ENCODE measurements at places on chromosomes 13 and 19.

DNA sequence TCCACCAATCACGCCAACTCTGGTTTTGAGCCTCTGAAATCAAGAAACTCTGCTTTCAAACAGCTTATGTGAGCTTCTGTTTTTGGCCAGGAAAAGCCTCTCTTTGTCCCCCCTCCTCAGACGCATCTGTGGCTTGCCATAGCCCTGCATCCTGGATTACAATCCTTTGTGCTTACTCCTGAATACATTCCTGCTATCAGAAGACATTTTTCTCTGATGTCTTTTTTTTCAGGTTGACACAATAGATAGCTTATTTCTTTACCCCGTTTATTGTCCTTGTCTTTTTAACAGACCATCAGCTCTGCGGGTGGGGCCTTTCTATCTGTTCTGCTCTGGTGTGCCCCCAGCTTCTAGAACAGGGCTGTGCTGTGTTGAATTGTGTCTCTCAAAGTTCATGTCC, 11.0 kb downstream of the PNMA8B start:
- H3K4me1 ChIP-seq = no peaks in the 10 kb centered on the region
- H3K4me3 ChIP-seq = no peak overlapping the region
- H3K27me3 ChIP-seq = peaks cover 53% of the 10 kb centered on the region
- no peak overlapping the region for H3K27ac ChIP-seq
- H3K36me3 ChIP-seq = no peaks in the 10 kb centered on the region

- H3K4me3 ChIP-seq = peak overlapping the region; percentile 58
- peak overlapping the region; percentile 60 for H3K27ac ChIP-seq
- H3K27me3 ChIP-seq = peaks cover 4% of the 10 kb centered on the region
- DNase-seq = no peak
- H3K36me3 ChIP-seq = no peaks in the 10 kb centered on the region
These were observed 2.5 kb downstream of the PROZ start for GRCh38 chr13:113160983-113161382.

GRCh38 chr13:41193469-41193868, 900 bp downstream of the KBTBD7 start:
- H3K36me3 ChIP-seq = peaks cover 33% of the 10 kb centered on the region
- peak overlapping the region; percentile 91 for H3K27ac ChIP-seq
- no peaks in the 10 kb centered on the region for H3K27me3 ChIP-seq
- H3K4me1 ChIP-seq = peaks cover 36% of the 10 kb centered on the region
- H3K4me3 ChIP-seq = peak overlapping the region; percentile 85

GRCh38 chr13:42611086-42611779, 37.3 kb downstream of the TNFSF11 start:
- peaks cover 8% of the 10 kb centered on the region for H3K27me3 ChIP-seq
- peaks cover 4% of the 10 kb centered on the region for H3K36me3 ChIP-seq
- no peak overlapping the region for H3K4me3 ChIP-seq
- H3K27ac ChIP-seq = peak overlapping the region; percentile 13

GRCh38 chr13:21364916-21365315, 94.2 kb downstream of the ZDHHC20 start:
- H3K4me1 ChIP-seq = peaks cover 7% of the 10 kb centered on the region
- H3K27ac ChIP-seq = no peak overlapping the region
- no peak for DNase-seq
- H3K4me3 ChIP-seq = no peak overlapping the region

DNA sequence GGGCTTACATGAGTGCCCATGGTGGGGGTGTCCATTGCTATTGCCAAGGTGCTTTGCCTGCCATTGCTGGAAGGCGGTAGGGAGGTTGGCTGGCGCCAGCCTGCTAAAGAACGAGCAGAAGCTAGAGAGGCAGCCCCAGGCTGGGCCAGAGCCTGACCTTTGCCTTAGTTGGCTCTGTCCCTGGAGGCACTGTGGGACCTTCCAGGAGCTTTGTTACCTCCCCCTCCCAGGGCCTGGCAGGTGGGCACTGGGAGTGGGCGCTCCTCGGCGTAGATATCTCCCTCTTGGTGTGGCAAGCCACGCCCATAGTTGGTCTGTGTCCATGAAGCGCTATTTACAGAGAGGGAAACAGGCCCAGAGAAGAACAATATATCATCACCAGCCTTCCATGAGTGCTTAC, 2.3 kb upstream of the SLC25A42 start:
- no peak overlapping the region for H3K4me3 ChIP-seq
- no peak overlapping the region for H3K27ac ChIP-seq
- H3K4me1 ChIP-seq = peaks cover 19% of the 10 kb centered on the region
- DNase-seq = no peak
- peaks cover 17% of the 10 kb centered on the region for H3K36me3 ChIP-seq

DNA sequence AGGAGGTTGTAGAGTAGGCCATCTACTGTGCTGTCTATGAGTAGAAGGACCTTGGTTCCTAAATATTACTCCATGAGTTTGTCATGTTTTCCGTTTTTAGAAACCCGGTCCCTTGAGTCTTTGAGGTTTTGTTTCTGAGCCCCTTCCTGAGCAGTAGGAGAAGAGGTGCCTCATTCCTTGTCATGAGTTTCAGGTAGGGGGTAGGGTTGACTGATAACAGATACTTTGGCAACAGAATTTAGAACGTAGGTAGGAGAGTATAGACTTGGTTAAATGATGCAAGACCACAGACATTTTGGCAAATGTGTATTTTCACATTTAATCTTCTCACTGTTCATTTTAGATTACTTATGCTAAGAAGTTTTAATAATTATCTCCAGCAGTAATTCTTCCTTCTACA, 24.6 kb downstream of the LMO7 start:
- H3K27ac ChIP-seq = no peak overlapping the region
- no peak for DNase-seq
- no peaks in the 10 kb centered on the region for H3K4me1 ChIP-seq
- no peak overlapping the region for H3K4me3 ChIP-seq
- no peaks in the 10 kb centered on the region for H3K36me3 ChIP-seq

DNA sequence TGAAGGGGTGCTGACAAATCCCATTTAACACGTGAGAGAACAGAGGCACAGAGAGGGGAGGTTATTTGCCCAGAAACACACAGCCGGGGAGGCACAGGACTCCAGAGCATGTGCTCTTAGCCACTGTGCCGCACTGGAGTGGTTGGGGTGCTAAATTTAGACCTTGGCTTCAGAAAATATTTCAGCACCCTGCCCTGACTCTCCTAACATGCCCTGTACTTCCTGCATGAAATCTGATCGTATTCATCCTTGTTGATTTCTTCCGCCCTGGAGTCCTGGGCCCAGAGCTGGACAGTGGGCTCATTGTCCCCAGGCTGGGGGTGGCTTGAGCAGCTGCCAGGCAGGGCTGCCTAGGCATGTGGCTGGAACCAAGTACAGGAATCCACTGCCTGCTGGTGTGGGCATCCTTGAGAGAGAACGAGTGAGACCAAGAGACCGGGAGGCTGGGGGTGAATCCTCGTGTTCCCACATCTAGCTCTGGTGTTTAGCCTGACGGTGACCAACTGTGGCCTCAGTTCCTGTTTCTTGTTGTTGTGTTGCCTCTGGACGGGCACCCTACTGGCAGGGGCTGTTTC, 5.3 kb downstream of the SLC27A1 start:
- H3K36me3 ChIP-seq = no peaks in the 10 kb centered on the region
- peaks cover 9% of the 10 kb centered on the region for H3K4me1 ChIP-seq
- H3K27ac ChIP-seq = no peak overlapping the region
- peaks cover 3% of the 10 kb centered on the region for H3K27me3 ChIP-seq
- no peak overlapping the region for H3K4me3 ChIP-seq

- no peaks in the 10 kb centered on the region for H3K27me3 ChIP-seq
- no peak overlapping the region for H3K4me3 ChIP-seq
- no peak overlapping the region for H3K27ac ChIP-seq
- peaks cover 33% of the 10 kb centered on the region for H3K4me1 ChIP-seq
These were observed 12.3 kb downstream of the TPT1 start for GRCh38 chr13:45328661-45329111.

DNA sequence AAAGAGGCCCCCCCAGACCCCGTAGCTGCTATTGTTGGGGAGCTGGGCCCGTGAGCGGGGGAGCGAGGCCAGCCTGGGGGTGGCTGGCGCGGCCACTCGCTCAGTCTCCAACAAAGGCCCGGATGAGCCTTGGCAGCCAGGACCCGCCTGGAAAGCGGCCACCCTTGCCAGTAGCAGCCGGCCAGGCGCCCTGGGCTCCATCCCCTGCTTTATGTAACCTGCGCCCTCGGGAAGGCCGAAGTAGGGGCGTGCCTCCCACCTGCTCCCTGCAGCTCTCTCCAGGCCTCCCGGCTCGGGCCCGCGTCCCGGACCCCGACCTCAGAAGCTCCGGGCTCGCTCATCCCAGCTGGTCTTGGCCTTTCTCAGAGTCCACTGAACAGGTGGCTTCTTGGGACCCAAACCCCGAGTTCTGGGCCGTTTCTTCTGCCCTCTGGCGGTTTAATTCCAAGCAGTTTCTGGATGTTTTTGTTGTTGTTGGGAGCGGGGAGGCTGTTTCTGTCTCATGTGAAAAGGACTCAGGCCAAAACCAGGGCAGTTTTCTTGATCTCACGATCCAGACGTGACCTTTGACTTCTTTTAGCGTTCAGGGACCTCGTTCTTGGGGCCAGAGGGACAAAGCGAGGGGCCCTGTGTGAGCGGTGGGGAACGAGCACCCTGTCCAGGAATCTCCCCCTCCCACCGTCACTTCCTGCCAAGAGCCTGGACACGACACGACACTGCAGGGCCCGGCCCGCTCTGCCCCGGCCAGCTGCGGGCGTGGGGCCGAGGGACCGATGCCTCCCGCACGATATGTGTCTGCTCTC, 1.2 kb downstream of the CDC34 start:
- no peak for DNase-seq
- H3K36me3 ChIP-seq = peaks cover 3% of the 10 kb centered on the region
- H3K4me1 ChIP-seq = peaks cover 3% of the 10 kb centered on the region
- peak overlapping the region; percentile 84 for H3K4me3 ChIP-seq
- H3K27ac ChIP-seq = peak overlapping the region; percentile 88

DNA sequence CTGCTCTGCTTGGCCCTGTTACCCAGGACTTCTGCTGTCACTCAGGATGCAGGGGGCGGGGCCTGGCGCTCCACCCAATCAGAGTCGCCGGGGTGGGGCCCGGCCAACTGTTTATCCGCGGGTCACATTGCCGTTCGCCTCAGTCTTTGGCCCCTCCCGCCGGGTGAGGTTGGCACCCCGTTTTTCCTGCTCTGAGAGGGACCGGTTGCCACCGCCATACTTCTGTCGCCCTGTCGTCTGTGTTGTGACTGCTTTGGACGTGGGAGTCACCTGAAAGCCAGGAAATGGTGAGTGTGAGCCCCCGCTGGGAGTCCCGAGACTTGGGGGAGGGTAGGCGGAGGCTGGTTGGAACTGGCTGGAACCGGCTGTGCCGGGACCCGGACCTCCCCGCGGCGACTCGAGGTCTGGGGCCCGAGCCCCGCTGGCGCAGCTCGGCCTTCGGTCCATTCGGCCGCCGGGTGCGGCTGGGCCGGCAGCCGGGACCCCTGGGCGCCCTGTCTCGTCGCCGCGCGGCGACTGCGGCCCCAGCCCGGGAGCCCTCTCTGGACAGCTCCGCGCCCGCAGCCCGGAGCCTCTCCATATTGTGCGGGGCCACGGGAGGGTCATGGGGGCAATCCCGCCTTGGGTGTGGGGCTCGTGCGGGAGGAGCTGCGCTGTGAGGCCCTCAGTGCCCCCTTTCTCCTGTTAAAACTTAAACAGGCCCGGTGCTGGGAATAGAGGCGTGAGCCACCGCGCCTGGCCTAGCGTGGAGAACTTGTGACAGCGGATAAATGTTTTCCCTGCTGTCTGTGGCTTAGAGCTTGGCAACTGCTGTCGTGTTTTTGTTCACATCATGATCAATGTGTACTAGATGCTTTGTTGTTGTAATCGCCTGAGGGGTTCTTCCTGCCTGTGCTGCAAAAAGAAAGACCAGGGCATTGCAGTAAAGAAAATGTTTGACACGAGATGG, at the start of gene ZNF844:
Gene ZNF844, plus strand, starts transcription at position 142 of the 949 bp plus-strand sequence. Its CDS starts 143 bp downstream, at position 285.
- H3K4me3 ChIP-seq = peak within 1 kb of the TSS; percentile 79
- H3K36me3 ChIP-seq = peaks cover 5% of the 10 kb centered on the region

Data from activated T-helper 2 cell treated with anti-CD3 and anti-CD28 coated beads, Interferon-gamma antibody, Interleukin-2, Interleukin-4, amounts not matched to agents 10 μg/mL and 5 μg/mL and 100 μg/mL, durations not matched to agents 14 hours and 24 hours and 36 hours (primary cell).